ENCODE measurements at places on chromosomes 1 and 21. TPM values are rescaled to one million over a fixed set of nuclear protein-coding genes. Genes with fewer than 3 reads are reported as not detected.

Gene ACP6
- 7.1 TPM for polyA plus RNA-seq

Gene HES5
- polyA plus RNA-seq: 0.40 TPM

Gene ADAMTSL4
- 65.4 TPM for polyA plus RNA-seq

Gene C1orf87
- 1.7 TPM for polyA plus RNA-seq

Gene JAM2
- polyA plus RNA-seq: 50.0 TPM

Gene TIE1
- 55.3 TPM for polyA plus RNA-seq

Gene CFHR1
- polyA plus RNA-seq: not detected

Gene INKA2
- 59.2 TPM for polyA plus RNA-seq

Data from hindlimb muscle (tissue), 1 donor.